Hippocampal formation (tissue), 2 donors: ENCODE measurements at places on chromosomes 13 and 19.

DNA sequence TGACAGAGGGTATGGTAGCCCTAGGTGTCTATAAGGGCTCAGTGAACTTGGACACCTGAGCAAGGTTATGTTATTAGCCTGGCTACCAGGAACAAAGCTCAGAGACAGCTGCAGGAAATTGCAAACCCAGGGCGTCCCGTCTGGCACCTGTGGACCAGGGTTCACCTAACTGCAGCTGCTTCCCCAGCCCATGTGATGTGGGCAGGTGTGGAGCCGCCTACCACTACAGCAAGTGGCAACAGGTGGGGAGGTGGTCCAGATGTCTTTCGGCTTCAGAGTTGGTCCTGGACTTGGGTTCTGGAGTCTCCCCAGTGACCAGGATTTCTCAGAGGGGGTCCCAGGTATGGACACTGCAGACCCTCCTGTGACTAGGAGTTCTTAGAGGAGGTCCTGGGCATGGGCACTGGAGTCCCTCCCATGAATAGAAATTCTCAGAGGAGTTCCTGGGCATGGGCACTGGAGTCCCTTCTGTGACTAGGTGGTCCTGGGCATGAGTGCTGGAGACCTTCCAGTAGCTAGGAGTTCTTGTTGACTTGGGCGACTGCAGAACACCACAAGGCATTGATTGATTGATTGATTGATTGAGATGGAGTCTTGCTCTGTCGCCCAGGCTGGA lies 25.2 kb downstream of the ACTL9 start:
- DNase-seq, result no peak

DNA sequence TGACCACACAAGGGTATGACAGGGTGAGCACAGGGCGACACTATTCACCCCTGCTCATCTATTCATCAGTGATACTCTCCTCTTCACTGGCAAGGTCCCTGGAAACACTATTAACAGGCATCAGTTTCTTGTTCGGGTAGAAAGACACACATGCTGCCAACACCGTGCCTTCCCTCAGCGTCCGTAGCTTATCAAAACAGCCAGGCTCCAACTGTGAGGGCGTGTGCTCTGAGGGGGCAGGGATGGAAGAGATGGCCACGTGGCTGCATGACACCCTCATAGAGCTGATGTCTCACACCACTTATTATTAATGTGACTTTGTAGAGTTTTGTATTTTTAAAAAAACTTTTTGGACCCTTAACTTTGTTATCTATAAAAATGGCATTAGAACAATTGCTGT lies 160.3 kb downstream of the ITGBL1 start:
- DNase-seq, result no peak

GRCh38 chr13:106133025-106133424 lies 402.4 kb downstream of the EFNB2 start:
- no peak for DNase-seq

DNA sequence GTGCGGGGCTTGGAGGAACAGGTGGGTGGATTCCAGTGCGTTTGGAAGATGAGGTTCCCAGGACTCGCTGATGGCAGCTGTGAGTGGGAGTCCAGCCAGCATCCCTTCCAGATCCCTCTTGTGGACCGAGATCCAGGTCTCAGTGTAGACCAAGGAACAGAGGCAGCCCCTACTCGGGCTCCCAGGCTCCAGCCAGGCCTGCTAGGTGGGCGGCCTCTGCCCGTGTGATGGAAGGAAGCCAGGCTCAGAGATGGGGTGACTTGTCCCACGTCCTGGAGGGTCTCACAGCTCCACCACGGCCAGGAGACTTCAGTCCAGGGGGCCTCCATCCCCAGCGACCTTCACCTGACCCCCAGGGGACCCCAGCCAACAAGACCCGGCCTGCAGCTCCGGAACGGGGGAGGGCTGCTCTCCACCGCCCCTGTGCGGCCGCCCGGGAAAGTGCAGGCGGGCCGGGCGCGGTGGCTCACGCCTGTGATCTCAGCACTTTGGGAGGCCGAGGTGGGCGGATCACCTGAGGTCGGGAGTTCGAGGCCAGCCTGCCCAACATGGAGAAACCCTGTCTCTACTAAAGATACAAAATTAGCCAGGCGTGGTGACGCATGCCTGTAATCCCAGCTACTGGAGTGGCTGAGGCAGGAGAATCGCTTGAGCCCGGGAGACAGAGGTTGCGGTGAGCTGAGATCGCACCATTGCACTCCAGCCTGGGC lies 729 bp upstream of the MADCAM1 start:
- no peak for DNase-seq

DNA sequence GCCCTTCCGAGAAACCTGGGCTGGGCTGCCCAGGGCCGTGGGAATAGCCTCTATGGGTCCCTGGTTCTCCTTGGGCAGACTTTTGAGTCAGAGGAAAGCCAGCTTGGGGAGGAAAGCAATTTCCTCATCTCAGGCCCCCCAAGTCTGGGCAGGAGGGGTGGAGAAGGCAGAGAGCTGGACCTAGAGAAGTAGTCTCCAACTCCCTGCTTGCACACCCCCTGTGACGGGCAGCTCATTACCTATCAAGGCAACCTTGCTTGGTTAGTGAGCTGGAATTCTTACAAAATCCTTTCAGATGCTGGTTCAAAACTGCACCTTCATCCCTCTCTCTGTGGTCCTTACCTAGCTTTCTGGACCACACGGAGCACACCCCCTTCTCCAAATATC lies 33.9 kb downstream of the ACTL9 start:
- DNase-seq, result no peak

GRCh38 chr19:21483589-21484170 lies 21.7 kb upstream of the ZNF429 start:
- DNase-seq, result no peak

- DNase-seq, result no peak
Observed at GRCh38 chr13:35839806-35840205, 291.4 kb downstream of the DCLK1 start.

GRCh38 chr13:51704399-51705313 lies 99.3 kb downstream of the DHRS12 start:
- no peak for DNase-seq

DNA sequence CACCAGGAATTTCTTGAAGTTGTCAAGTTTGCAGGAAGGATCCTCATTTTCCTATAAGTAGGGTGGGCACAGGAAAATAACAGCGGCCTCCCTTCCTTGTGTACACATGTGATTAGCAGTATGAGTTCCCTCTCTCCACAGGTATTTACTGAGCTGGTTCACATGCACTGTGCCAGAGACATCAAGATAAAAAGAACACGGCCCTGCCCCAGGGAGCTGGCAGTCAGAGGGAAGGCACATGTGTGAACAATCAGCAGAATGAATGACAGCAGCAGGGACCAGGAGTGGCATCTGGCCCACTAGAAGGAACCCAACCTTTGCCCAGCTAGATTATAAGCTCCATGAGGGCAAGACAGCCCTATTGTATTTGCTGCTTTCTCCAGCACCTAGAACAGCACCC lies 13.9 kb downstream of the DOCK9 start:
- DNase-seq, result no peak

GRCh38 chr19:19152668-19153384 lies 14.5 kb upstream of the TMEM161A start:
- DNase-seq, result no peak

- peak; percentile 43 for DNase-seq
Observed at GRCh38 chr13:101514695-101515275, 62.3 kb downstream of the ITGBL1 start.
